ENCODE measurements at places on chromosomes 12 and 14. TPM values are rescaled to one million over a fixed set of nuclear protein-coding genes. Genes with fewer than 3 reads are reported as not detected.

PHC1 gene
- 8.0 TPM for total RNA-seq

KRT80 gene
- total RNA-seq: 66.0 TPM

CRY1 gene
- total RNA-seq: 23.6 TPM

GDF3 gene
- not detected for total RNA-seq

CCDC177 gene
- not detected for total RNA-seq

RIMBP2 gene
- not detected for total RNA-seq

AKAP3 gene
- total RNA-seq: 1.2 TPM
